Stimulated activated CD4-positive, alpha-beta T cell treated with anti-CD3 and anti-CD28 coated beads, Interleukin-15, amount 100 ng/mL, for 1 hour (primary cell): ENCODE measurements at places on chromosomes 7 and 10.

DNA sequence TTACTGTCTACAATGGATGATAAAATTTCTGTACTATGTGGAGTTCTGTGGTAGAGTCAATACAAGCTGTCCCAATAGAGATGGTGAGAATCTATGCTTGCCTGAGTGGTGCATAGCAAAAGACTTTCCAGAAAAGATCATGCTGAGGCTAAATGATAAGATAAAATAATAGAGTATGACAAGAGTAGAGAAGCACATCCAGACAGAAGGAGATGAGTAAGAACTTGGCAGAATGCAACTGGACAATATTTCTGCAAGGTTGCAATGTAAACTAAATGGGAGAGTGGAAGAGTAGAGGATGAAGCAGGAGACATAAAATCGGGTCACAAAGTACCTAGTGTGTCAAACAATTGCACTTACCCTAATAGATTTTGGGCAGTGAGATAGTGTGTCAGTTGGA is 347.6 kb downstream of the MDFIC start:
- DNase-seq, result no peak

DNA sequence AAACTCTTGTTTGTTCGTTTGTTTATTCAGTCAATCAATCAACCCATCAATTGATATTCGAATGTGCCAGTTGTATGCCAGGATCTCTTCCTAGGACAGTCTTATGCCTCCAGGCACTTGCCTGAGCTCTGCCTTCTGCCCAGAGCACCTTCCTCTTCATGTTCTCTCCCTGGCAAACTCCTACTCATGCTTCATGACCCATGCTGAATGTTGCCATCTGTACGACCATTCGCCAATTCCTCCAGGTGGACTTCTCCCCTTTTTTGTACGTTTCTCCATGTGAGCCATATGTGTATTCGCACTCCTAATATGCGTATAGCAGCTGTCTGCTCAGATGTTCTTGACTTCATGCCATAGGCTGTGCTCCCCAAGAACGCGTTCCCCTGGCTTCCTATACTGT is 142.7 kb downstream of the C10orf105 start:
- DNase-seq, result no peak

GRCh38 chr10:104650072-104650471 is 9.0 kb downstream of the SORCS3 start:
- no peak for DNase-seq

DNA sequence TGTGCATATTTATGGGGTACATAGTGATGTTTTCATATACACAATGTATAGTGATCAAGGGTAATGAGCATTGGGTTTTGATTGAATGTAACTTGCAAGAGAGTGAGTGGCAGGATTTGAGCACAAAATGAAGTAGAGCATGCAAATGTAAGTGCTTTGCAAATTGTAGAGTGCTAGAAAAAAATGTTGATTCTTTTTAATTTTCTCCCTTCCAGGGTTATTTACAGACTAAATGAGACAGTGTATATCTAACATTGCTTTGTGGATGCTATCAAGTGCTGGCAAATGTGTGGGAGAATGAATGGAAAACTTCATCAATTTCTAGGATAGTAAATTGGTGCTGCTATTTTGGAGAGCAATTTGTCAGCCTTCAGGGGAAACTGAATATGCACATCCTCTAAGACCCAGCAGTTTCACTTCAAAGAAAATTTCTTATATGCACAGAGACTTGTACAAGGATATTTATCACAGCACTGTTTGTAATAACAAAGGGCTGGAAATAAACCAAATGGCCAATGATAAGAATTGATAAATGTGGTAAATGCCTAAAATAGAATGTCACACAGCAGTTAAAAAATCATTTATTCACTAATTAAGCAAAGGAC is 120.6 kb upstream of the PLPP4 start:
- DNase-seq, result no peak

DNA sequence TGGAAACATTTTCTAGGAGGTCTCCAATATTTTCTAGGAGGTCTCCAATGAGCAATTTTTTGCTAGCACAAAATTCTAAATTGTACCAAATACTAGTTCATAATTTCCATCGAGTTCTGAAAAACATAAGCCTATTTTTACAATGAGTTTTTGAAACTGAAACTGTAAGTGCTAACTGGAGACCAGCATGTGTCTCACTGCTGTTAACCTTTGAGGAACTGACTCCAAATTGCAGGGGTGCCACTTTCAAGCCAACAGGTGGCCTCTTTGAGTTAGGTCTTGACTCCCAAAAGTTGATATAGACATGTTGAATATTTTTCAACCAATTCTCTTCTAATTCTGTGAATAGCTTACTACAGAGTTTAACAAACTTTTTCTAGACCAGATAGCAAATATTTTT is 58.8 kb downstream of the CAV1 start:
- DNase-seq, result no peak

DNA sequence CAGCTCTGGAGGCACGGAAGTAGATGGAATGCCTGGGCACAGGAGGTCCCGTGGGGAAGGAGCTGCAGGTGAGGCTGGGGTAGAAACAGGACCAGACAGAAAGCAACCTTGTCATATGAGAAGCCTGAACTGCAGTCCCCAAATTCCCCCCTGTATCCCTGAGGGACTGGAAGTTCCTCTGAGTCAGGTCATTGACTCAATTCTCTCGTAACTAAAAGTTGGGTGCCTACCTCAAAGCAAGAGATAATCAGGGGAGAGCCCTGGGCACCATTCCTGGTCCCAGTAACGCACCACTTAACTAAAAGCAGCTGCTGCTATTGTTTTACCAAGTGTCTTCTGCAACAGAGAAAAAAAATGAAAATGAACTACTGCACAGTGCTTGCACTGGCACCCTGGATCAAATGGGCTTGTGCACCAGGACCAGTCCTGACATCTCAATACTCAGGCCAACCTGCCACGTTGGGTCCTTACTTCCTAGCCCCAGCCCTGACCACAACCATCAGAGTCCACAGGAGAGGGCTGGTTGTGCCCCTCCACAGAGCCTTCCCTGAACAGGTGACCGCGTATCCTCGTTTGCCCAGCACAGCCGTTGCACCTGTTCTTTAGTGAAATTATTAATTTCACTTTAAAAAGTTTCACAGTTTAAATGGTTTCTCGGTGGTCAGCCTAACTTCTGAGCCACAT is 79.3 kb downstream of the GRID1 start:
- DNase-seq, result no peak

DNA sequence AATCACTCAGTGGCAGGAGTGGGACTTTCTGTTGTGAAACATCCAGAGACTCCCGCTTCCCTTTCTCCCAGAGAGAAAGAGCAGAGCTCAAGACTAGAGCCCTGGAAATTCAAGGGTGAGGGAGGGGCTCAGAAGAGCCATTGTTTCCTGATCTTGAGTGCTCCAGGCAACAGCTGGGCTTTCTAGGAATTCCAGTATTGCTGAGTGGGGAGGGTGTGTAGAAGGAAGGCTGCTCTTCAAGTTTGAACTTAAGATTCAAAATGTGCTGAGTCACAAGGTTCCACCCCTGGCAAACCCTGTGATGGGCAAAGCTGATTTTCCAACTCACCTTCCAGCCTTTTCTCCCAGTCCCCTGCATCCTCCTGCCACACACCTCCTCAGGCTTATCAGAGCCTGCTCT is 42.3 kb upstream of the MSRB2 start:
- DNase-seq, result no peak

DNA sequence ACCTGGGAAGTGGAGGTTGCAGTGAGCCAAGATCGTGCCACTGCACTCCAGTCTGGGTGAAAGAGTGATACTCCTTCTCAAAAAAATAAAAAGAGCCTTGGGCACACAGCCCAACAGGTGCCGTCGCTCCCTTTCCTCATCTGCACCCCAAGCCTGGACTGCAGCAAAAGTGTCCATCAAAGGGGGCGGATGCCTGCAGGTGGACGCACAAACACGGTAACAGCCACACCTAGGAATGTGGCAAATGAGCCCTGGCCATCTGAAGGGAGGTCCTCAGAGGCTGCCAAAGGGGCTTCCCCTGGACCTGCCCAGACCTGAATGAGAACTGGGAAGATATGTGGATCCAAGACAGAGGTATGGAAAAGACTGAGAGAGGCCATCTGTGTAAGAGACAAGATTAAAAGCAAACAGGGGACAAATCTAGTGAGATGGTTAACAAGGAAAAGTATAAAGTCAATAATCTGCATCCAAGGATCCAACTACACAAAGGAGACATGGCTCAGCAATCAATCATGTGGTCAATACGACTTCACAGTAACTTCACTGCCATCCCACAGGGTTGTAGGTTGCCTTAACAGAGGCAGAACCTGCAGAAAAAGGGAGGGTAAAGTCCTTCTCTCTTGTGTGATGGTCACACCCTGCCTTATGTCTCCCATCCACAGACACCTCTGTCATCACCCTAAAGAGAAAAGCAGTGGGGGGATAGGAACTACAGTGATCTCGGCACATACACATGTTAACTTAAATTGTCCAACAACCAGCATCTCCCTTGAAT is 25.4 kb downstream of the DRGX start:
- DNase-seq, result no peak

- no peak for DNase-seq
Measured at GRCh38 chr7:43113622-43114457, 1.4 kb downstream of the HECW1 start.

DNA sequence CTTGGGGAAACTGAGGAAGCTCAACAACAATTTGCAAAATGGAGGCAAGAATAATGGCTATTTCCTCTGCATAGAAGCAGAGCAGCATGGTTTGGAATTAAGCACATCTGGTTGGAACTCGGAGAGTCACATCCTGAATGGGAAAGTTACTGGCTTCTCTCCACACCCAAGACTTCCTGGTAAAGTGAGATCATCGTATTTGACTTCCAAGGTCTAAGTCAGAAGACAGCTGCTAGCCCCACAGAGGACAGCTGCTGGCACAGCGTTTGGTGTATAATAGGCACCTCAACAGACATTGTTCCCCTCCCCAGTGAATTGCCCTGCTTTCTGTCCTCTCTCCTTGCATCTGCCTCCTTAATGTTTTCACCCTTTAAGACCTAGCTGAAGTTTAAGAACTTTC is 37.0 kb upstream of the NRF1 start:
- DNase-seq, result no peak

DNA sequence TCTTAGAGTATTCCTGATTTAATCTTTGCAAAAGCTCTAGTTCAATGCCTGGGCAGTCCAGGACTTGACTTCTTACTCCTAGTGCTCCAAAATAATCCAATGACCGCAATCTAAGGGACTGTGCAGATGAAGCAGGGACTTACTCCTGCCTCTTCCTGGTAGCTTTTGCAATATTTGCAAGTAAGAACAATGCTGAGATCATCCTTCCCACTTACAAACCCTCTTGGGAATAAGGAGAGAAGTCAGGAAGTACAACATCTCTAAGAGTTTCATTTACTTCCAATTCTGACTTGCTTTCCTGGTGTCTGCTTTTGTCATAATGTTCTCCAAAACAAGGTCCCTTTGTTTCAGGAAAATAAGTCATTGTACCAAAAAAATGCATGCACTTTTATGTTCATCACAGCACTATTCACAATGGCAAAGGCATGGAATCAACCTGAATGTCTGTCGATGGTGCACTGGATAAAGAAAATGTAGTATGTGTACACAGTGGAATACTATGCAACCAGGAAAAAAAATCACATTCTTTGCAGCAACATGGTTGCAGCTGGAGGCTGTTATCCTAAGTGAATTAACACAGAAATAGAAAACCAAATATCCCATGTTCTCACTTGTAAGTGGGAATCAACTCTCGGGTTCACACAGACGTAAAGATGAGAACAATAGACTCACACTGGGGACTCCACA is 7.1 kb upstream of the KCNMA1 start:
- DNase-seq, result no peak
